ENCODE measurements at places on chromosomes 4 and X. TPM values are rescaled to one million over a fixed set of nuclear protein-coding genes. Genes with fewer than 3 reads are reported as not detected.
A peak's percentile ranks its signal among the peaks of the same experiment; 100 is the strongest.

Gene SCOC
- 43.9 TPM for total RNA-seq

Gene MSMO1
- 270 TPM for total RNA-seq

DNA sequence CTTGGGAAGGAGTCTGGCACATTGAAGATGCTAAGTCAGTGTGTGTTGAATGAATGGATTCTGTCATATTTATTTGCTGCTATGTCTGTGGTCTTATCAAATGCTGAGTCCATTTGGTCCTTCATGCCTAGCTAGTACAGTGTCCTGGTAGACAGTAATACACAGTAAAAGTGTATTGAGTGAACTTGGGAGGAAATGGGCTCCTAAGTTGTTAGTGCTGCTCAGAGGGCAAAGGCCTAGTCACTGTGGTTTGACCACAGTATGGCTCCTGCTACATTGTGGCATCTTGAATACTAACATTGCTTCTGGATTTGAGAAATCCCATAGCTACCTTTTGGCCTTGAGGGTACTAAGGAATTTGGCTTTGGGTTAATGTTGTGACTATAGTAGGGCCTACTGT lies 33.9 kb downstream of the MTM1 start:
- no peaks in the 10 kb centered on the region for H3K27me3 ChIP-seq
- H3K27ac ChIP-seq = no peak overlapping the region
- H3K4me3 ChIP-seq = no peak overlapping the region
- no peak for DNase-seq
- H3K4me1 ChIP-seq = no peaks in the 10 kb centered on the region

GRCh38 chr4:148951346-148951745 lies 509.1 kb upstream of the NR3C2 start:
- no peaks in the 10 kb centered on the region for H3K36me3 ChIP-seq
- no peak overlapping the region for H3K4me3 ChIP-seq
- DNase-seq = no peak
- H3K4me1 ChIP-seq = no peaks in the 10 kb centered on the region
- H3K27ac ChIP-seq = no peak overlapping the region

DNA sequence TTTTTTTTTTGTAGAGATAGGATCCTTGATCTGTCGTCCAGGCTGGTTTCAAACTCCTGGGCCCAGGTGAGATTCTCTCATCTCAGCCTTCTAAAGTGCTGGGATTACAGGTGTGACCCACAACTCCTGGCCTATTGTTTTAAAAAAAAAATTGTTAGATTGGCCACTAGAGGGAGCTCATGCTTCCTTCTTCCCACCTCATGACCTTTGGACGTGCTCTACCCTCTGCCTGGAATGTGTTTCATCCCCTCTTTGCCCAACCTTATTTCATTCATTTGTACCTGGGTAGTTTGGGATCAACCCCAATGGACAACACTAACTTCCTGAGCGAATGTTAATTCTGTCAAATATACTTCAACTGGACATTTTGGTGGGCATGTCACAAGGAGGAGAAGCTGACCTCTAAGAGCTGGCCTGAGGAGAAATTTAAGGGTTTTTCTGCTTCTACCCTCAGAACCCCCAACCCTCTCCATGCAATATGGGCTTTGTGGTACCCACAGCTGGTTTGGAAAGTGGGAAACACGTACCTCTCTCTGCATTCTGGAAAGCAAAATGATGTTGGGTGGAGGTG lies 6.4 kb downstream of the PPEF2 start:
- no peaks in the 10 kb centered on the region for H3K27me3 ChIP-seq
- H3K4me1 ChIP-seq = no peaks in the 10 kb centered on the region
- no peak for DNase-seq
- no peak overlapping the region for H3K4me3 ChIP-seq
- H3K36me3 ChIP-seq = no peaks in the 10 kb centered on the region

GRCh38 chr4:176927664-176928063 lies 134.9 kb upstream of the VEGFC start:
- no peaks in the 10 kb centered on the region for H3K36me3 ChIP-seq
- no peak overlapping the region for H3K4me3 ChIP-seq
- H3K27ac ChIP-seq = no peak overlapping the region
- no peak for DNase-seq
- no peaks in the 10 kb centered on the region for H3K4me1 ChIP-seq

Gene ARMCX1
- 24.7 TPM for total RNA-seq

GRCh38 chrX:150268839-150269355 lies 94.2 kb upstream of the MAMLD1 start:
- H3K36me3 ChIP-seq = no peaks in the 10 kb centered on the region
- H3K4me1 ChIP-seq = no peaks in the 10 kb centered on the region
- no peaks in the 10 kb centered on the region for H3K27me3 ChIP-seq
- H3K4me3 ChIP-seq = no peak overlapping the region
- DNase-seq = no peak

Gene TCEAL3
- total RNA-seq = 20.8 TPM

DNA sequence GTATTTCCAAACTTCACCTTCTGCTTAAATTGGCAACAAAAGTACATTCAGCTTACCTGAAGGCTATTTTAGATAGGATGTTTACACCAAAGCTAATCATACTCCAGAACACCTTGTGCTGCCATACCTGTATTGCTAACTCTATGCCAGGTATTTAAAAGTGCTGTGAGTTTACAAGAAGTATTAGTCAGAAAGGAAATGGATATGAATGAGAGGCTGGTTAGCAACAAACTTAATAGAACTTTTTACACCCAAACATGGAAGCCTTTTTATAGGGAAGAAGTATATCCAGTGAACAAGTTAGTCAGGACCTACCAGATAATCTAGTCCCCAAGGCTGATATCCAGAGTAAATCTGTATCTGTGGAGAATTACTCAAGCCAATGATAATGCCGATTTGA lies 131.2 kb upstream of the SPRY1 start:
- no peaks in the 10 kb centered on the region for H3K36me3 ChIP-seq
- no peaks in the 10 kb centered on the region for H3K27me3 ChIP-seq
- no peaks in the 10 kb centered on the region for H3K4me1 ChIP-seq
- no peak for DNase-seq
- no peak overlapping the region for H3K4me3 ChIP-seq

Gene SOD3
- 236 TPM for total RNA-seq

- H3K27ac ChIP-seq = no peak overlapping the region
Measured at GRCh38 chr4:25103418-25103817, 56.8 kb downstream of the SEPSECS start.

Gene ARR3
- total RNA-seq = not detected

GRCh38 chr4:62814510-62815047 lies 1594.7 kb downstream of the TECRL start:
- H3K4me1 ChIP-seq = no peaks in the 10 kb centered on the region
- no peaks in the 10 kb centered on the region for H3K36me3 ChIP-seq
- H3K27me3 ChIP-seq = no peaks in the 10 kb centered on the region
- no peak overlapping the region for H3K27ac ChIP-seq
- DNase-seq = no peak

GRCh38 chrX:132488180-132488705 lies 595 bp downstream of the MBNL3 start:
- H3K36me3 ChIP-seq = no peaks in the 10 kb centered on the region
- no peak for DNase-seq
- H3K27me3 ChIP-seq = no peaks in the 10 kb centered on the region
- peak overlapping the region; percentile 54 for H3K4me3 ChIP-seq

DNA sequence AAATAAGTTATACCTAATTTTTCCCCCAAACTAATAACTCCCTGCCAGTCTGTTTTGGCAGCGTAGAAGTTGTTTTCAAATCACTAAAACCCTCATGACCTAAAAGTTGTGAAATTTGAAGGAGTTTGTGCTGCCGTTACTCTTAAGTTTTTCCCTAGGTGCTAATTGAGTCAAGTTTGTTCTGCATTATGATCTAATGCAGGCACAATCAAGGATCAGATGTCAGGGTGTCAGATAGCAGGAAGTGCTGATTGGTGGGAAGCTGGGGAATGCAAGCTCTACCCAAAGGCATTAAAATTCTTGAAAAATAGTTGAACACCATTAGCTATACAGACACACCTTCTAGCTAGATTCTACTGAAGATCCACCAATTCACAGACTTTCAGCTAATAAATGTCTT lies 51.9 kb downstream of the ARX start:
- no peak for DNase-seq
- no peak overlapping the region for H3K4me3 ChIP-seq
- no peaks in the 10 kb centered on the region for H3K27me3 ChIP-seq
- H3K27ac ChIP-seq = no peak overlapping the region

DNA sequence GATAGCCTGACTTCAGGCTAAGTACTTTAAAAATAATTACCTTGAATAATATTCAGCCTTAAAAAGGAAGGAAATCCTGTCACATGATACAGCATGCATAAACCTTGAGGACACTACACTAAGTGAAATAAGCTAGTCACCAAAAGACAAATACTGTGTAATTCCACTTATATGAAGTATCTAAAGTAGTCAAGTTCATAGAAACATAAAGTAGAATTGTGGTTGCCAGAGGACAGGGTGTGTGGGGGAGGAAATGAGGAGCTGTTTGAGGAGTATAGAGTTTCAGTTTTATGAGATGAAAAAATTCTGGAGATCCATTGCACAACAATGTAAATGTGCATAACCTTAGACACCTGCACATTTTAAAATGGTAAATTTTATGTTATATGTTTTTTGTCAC lies 5.6 kb upstream of the STPG2 start:
- no peaks in the 10 kb centered on the region for H3K36me3 ChIP-seq
- no peak overlapping the region for H3K4me3 ChIP-seq
- H3K4me1 ChIP-seq = no peaks in the 10 kb centered on the region

Gene ATP2B3
- not detected for total RNA-seq

Measured in left lung (tissue), 14 donors.